Activated B cell treated with CpG ODN at 0.5 μM for 24 hours (primary cell): ENCODE measurements at places on chromosomes 4 and X. TPM values are rescaled to one million over a fixed set of nuclear protein-coding genes. Genes with fewer than 3 reads are reported as not detected.
A peak's percentile ranks its signal among the peaks of the same experiment; 100 is the strongest.

Gene LRAT
- not detected in 2 replicates for total RNA-seq

Gene BEX4
- total RNA-seq: 12.1 and 12.9 TPM in 2 replicates

Gene FOXP3
- total RNA-seq: 0.12 and 0.29 TPM in 2 replicates

Gene AFM
- total RNA-seq: not detected in 2 replicates

Gene SOWAHB
- total RNA-seq: not detected in 2 replicates

Gene ZCCHC18
- 2.2 and 3.4 TPM in 2 replicates for total RNA-seq

Gene RAB39B
- 7.9 and 8.1 TPM in 2 replicates for total RNA-seq

Gene PLAC1
- total RNA-seq: not detected in 2 replicates

Gene TBC1D9
- 37.9 and 46.0 TPM in 2 replicates for total RNA-seq

Gene ETDA
- not detected in 2 replicates for total RNA-seq

Gene DDIT4L
- total RNA-seq: not detected in 2 replicates

GRCh38 chr4:76783836-76784235 lies 114.1 kb downstream of the SOWAHB start:
- no peak for DNase-seq

DNA sequence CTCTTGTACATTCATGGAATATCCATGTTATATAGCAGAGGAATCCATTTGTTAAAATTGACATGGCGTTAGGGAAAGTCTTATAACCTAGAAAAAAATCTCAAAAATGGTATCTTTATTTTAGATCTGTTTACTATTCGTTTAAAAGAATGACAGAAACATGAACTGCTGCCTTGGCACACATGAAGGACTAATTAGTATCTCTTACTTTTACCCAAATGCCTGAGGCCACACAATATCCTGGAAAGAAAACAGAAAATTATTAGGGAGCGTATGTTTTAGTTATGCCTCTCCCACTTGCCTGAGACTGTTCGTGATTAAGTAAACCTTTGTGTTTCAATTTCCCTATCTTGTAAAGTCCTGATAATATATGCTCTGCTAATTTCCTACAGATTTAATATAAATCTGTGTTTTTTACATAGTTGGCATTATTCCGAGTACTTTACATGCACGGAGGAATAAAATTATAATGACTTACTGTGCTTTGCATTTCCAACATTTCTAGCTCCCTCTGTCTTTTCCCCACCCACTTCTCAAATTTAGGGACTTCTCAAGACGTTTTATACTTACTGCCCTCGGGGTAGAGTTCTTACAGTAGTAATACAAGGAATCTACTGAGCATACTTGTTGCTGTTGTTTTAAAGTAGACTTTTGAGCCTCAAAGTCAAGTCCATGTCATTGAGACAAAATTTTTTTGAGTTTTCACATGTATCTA lies 147.3 kb downstream of the VEGFC start:
- no peak for DNase-seq

DNA sequence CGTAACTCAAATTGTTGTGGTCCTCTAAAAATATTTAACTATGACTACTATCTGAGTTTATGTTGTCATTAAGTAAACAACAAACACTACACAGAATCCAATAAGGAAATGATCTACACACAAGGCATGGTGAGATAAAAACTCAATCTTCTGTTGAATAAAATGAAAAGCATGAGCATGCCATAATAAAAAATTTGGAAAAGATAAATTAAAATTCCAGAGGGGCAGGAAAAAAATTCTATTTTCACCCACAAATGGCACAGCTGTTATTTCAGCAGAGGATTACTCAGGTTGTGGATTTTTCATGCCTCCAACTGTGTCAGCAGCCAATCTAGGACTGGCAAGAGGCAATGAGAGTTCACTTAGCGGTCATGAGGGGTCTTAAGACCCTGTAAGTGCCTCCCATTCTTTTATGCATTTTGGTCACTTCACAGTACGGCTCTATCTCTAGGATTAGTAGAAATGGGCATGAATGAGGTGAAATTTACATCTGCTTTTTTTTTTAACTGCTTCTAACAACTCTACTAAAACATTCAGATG lies 639.8 kb upstream of the DIPK2B start:
- DNase-seq: no peak

GRCh38 chrX:68868902-68869800 lies 40.3 kb downstream of the EFNB1 start:
- no peak for DNase-seq

- DNase-seq: no peak
Measured at GRCh38 chr4:22363787-22364186, 152.1 kb downstream of the ADGRA3 start.

- no peak for DNase-seq
Measured at GRCh38 chr4:54065282-54066087, 1.1 kb upstream of the CHIC2 start.

DNA sequence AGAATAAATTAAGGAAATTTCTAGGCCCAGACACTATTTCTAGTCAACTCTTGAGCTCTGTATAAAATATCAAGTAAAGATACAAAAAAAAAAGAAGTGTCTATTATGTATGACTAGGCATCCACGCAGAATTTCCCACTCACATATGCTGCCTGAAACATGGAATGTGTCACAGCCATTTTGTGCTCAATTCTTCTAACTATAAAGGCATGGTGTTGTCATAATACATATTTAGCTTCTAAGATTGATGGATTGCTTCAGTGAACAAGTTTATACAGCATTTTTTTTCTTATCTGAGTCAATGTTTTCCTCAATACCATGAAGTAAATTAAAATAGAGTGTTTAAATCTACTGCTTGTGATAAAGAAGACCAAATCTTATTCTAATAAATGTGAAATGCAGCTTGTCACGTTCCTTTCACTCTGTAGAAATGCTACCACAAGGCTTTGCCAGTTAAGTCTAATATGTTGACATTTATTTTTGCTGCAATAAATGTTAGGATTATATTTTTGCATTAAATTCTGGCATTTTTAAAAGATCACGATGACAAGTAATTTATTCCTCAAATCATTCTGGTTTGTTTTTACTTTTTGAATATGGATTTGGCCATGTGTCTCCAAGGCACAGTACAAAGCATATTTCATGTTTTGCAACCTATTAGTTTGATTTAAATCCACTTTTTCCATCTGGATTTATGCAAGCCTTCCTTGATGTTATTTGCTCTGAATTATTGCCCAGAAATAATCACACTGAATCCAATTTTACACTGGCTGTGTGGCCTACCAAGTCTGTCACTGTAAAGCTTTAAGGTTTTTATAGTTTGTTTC lies 1829.0 kb upstream of the PCDH7 start:
- DNase-seq: no peak

- no peak for DNase-seq
Measured at GRCh38 chrX:109089359-109089758, 353.0 kb upstream of the IRS4 start.

DNA sequence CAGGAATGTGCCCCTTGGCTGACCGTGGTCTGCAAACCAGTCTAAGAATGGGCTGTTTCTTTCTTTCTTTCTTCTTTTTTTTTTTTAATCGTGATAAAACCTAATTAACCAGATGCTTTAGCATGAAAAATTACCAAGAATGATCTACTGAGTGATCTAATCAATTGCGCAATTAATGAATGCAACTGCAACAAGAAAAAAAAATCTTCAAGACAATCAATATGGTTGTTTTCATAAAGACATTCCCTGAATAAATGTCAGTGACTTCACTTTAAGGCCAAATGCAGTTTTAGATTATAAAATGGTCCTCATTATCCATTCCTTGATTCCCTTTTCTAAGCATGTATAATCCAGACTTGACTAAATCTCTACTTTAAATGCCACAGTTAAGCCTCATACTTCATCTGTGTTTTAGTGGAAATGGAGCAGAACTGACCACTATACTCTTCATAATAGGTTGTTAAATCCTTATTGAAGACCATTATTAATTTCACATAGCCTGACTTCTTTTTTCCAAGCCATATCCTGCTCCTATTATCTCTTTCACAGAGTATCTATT lies 51.6 kb upstream of the SETD7 start:
- DNase-seq: no peak

GRCh38 chrX:40325161-40325560 lies 227.4 kb upstream of the BCOR start:
- DNase-seq: no peak

DNA sequence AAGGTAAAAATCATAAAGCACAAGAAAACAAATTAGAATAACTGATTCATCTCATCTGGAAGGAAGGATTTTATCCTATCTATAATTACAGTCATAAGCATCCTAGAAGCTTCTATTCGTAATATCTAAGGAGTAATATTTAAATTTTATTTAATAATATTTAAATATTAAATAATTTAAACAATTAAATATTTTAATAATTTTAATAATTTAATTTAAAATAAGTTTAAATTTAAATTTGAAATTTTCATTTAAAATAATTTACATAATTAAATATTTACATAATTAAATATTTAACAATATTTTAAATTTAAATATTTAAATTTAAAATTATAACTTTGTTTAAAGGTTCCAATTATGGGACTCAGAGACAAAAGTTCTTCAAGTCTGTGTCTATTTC lies 127.5 kb upstream of the GK2 start:
- DNase-seq: no peak

GRCh38 chr4:88818631-88819470 lies 121.2 kb upstream of the NAP1L5 start:
- DNase-seq: no peak

- DNase-seq: no peak
Measured at GRCh38 chrX:36160081-36160480, 240.5 kb downstream of the CFAP47 start.

DNA sequence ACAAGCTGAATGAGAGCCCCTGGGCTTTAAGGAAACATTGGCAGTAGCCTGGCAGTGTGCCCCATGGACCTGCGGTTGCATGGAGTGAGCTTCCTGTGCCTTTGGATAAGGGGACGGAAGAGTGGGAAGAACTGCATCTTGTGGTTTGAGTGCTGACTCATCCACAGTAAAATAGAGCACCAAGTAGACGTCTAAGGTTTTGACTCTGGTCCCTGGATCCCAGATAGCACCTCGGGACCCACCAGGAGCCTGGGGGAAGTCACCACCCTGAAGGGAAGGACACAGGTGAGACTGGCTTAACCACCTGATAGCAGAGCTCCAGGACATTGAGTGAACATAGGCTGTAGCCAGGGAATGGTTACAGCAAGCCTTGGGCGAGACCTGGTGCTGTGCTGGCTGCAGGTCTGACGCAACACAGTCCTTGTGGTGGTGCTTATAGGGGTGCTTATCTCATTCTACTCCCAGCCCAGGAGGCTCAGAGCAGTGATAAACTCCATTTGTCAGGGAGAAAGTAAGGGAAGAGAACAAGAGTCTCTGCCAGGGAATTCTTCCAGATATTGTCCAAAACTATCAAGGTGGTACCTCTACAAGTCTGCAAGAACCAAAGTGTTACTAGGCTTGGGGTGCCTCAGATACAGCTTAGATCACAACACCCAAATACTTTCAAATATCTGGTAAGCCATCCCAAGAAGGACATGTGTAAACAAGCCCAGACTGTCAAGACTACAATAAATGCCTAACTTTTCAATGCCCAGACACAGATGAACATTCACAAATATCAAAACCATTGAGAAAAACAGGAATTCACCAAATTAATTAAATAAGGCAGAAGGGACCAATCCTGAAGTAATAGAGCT lies 123.6 kb upstream of the TET2 start:
- no peak for DNase-seq

DNA sequence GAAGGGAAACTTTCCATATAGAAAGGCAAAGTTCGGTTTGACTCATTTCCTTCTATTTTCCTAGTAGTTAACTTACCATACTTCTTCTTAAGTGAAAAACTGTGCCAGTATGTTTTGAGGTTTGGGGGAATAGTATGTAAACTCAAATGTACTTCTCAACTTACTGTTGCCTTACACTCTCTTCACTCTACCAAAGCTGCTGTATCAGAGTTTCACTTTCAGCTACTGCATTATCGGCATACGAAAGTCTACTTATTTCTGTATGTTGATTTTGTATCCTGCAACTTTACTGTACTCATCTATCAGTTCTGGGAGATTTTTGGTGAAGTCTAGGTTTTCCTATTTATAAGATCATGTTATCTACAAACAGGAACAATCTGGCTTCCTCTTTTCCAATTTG lies 932.7 kb downstream of the FAT4 start:
- no peak for DNase-seq

GRCh38 chrX:68532831-68533533 lies 34.1 kb downstream of the YIPF6 start:
- DNase-seq: no peak

DNA sequence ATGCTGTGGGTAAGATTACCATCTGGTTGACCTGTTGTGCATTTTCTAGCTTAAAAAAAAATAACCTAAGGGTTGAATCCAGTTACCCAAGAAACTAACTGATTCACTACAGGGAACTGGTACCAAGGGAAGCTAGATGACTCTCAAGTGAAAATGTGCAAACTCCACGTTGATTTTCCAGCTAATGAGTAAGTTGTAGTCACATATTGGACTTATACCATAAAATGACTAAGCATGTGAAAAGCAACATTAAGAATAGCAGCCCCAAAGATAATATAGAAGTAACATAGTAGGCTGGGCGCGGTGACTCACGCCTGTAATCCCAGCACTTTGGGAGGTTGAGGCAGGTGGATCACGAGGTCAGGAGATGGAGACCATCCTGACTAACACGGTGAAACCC lies 270.9 kb downstream of the SPRY1 start:
- no peak for DNase-seq

GRCh38 chr4:78764498-78764961 lies 11.6 kb upstream of the BMP2K start:
- DNase-seq: no peak

DNA sequence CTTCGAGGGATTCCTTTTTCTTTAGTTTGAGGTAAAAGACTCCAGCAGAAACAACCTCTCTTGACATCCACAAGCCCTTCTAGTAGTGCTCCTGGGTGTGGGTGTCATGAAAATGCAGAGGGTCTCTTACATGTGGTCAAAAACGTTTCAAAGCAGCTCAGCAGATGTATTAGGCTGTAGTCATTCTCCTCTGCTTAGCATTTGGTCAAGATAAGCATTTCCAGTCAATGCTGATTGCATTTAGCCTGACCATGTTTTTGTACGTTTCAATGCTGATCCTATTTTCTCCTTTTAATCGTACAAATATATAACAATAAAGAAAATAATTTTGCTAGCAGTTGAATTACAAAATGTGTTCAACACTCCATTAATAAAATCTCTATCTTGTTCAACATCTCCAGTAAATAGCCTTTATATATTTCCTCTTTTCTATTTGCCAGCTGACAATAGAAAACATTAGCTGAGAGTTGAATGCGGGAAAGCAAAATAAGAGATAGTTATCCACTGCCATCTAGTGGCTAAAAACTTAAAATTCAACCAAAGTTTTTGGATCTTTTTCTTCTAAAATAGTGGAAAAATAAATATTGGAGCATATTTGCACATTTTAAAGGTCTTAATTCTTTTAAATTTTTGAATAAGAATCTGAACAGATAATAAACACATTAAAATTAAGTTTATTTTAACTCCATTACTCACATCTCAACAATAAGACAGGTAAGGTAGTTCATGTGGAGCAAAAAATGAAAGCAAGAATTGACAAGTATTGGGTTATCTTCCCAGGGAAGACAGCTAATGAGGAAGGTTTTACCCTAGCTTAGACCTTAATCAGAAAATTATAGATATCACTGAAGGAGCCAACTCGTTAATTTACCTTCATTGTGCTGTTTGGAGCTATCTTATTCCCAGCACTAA lies 15.2 kb upstream of the PACRGL start:
- DNase-seq: no peak

GRCh38 chrX:48937054-48937907 lies 18.5 kb upstream of the PIM2 start:
- peak; percentile 68 for DNase-seq
